ENCODE measurements at places on chromosomes 16 and 17.

- no peak for DNase-seq
These were observed 9.4 kb downstream of the HAGH start for GRCh38 chr16:1817276-1817589.

DNA sequence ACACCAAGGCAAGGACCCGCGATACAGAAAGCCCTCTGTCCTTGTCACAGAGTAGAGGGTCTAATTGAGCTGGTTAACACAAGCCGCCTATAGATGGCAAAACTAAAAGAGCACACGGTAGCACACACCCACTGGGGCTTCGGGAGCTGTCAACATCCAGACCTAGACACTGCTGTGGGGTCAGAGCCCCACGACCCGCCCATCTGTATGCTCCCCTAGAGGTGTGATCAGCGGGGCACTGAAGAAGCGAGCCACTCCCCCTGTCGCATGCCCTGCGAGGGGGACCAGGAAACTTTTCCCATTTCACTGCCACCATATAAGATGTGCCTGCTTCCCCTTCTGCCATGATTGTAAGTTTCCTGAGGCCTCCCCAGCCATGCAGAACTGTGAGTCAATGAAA lies 1255.8 kb upstream of the CDH8 start:
- DNase-seq = no peak

GRCh38 chr17:82100502-82101298 lies 2.7 kb upstream of the FASN start:
- DNase-seq = no peak

DNA sequence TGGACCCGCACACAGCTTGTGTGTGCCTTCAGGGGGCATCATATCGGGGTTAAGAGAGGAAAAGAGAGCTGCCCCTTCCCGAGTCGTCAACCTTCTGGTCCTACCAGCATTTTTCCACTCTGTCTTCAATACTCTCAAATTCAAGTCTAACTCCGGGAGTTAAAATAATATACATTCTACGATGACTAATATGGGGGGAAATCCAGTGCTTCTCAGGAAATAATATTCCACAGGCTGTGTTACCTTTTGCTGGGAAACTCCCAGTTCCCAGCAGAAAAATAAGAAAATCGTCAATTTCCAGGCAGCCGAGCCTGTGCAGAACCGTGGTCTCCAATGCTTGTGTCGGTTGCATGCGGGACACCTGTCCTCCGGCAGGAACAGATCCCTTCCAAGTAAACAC lies 105.0 kb upstream of the FOXF1 start:
- no peak for DNase-seq

- no peak for DNase-seq
These were observed 45.2 kb upstream of the HELZ start for GRCh38 chr17:67290244-67290643.

DNA sequence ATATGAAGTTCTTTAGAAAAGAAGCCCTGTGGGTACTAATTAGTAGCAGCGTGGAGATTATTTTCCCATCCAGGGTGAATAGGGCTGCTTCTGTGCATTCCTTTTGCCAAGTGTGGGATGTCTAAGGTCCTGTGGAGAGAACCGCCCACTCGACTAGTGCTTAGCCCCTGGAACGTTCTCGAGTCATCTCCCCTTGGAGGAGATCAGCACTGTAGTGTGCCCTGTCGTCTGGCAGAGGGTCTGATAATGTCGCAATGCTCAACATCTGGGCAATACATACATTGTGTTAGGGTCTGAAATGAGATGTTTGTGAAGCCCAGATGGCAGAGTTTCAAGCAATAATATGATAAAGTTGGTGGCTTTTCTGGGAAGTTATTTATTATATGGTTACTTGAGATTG lies 64.8 kb downstream of the SPECC1 start:
- no peak for DNase-seq

DNA sequence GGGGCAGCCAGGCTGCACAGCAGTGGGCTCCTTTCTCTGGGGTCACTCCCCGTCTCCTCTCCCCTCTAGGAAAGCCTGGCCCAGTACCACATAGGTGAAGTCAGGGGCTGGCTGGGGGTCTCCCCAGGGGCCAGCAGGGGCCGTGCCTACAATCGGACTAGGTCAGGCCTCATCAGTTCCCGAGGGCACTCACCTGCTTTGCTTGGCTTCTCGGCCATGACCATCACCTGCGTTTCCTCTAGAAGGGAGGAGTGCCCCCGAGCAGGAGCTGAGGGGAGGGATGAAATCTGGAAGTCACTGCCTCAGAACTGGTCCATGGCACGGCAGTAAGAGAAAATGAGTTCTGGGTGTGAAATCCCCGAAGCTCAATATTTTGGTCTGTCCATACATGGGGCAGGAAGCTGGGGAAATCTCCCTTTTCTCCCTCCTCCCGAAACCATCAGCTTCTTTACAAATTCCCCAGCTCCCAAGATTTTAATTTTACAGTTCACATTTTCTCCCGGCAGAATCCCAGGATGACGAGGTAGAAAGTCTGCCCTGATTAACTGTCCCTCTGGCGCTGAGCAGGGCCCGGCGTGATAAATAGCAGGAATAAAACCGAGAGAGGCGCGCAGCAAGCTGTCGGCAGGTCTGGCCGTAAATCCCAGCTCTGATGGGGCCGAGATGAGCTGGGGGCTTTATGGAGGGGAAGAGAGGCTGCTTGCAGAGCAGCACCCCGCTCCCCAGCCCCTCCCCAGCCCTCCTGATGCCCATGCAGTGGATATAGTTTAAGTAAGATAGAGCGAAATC lies 172.1 kb downstream of the RBFOX3 start:
- no peak for DNase-seq

GRCh38 chr17:41772586-41773189 lies 13.8 kb downstream of the JUP start:
- no peak for DNase-seq

DNA sequence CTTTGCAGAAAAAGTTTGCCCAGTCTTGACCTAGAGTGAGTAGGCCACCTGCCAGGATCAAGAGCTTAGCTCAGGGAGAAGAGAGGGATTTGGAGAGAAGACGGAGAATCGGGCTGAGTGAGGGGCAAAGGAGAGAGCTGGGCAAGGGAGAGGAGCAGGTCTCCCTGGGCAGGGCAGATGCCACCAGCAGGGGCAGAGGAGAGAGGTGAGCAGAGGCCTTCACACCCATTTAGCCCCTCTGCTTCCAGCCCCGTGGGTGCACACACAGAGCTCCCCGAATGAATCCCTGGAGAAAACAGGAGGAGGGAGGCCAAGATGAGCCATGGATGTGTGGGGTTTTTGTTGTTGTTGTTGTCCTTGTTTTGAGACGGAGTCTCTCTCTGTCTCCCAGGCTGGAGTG lies 29.2 kb downstream of the TBX4 start:
- DNase-seq = no peak

GRCh38 chr17:57107498-57108101 lies 22.6 kb downstream of the AKAP1 start:
- DNase-seq = no peak

GRCh38 chr17:3989041-3989886 lies 25.0 kb upstream of the ATP2A3 start:
- no peak for DNase-seq

DNA sequence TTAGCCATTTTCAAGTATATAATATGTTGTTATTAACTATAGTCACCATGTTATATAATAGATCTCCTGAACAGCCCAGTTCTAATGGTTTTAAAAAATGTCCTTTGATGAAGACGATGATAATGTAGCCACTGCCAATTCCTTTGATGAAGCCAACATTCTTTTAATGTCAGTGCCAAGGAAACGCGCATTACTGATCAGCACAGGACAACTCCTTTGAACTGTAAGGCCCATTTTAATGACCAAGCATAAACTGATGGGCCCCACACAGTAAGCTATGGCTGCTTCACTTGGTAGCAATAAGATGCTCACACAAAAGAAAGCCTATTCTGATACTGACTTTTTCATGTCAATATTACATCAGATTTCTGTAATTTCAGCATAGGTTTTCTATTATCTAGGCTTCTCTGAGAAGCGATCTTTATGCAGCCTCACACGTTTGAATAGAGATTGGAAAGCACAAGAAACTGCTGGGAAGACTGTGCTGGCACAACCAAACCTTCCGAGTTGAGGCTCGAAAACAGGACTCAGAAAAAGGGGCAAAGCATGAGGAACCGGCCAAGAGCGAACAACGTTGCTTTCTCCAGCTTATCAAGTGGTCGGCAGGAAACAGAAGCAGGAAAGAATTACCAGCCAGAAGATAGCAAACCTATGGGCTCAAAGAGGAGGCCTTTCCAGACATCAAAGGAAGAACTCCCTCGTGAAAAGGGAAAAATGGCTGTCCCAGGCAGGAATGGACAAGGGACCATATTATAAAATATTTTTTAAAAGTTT lies 19.4 kb downstream of the ERN1 start:
- no peak for DNase-seq

- no peak for DNase-seq
These were observed 1.1 kb downstream of the CCP110 start for GRCh38 chr16:19524616-19525384.

GRCh38 chr17:50180620-50181019 lies 14.8 kb downstream of the SGCA start:
- no peak for DNase-seq

DNA sequence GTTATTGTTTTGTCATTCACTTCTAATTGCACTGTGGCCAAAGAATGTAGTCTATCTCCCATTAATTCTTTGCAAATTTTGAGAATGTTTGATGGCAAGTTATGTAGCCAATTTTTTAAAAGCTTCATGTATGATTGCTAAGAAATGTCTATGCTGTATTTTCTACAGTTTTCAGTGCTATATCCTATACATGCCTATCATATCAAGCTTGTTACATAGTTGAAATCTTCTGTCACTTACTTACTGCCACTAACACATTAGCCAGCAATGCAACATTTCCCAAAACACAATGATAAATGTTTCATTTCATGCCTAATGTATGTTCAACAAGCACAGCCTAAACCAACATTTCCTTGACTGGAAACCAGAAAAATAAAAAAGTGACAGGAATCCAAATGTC lies 292.4 kb upstream of the AXIN2 start:
- no peak for DNase-seq

GRCh38 chr17:66733759-66734158 lies 101.2 kb upstream of the CACNG5 start:
- DNase-seq = no peak

GRCh38 chr17:73576556-73577098 lies 67.6 kb downstream of the SDK2 start:
- DNase-seq = no peak

GRCh38 chr17:77916703-77917481 lies 41.6 kb upstream of the TNRC6C start:
- DNase-seq = no peak

- no peak for DNase-seq
These were observed 3.5 kb upstream of the SALL1 start for GRCh38 chr16:51154271-51155171.

DNA sequence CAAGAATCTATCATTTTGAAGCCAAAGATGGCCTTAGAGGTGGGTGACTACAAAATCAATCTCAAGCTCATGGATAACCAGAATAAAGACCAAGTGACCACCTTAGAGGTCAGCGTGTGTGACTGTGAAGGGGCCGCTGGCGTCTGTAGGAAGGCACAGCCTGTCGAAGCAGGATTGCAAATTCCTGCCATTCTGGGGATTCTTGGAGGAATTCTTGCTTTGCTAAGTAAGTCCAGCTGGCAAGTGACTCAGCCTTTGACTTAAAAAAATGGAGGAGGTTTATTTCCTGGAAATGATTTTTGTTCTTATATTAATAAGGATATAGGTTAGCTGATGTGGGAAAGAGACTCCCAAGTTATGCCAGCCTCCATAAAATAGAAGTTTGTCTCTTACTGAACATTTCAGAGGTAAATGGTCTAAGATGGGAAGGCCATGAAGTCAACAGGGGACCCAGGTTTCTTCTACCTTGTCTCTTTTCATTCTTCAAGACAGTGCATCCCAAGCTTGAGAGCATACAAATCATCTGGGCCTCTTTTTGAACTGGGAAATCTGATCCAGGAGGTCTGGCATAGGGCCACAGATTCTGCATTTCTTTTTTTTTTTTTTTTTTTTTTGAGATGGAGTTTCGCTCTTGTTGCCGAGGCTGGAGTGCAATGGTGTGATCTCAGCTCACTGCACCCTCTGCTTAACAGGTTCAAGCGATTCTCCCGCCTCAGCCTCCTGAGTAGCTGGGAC lies 19.8 kb upstream of the TANGO6 start:
- DNase-seq = no peak
